ENCODE measurements at places on chromosomes 2 and 18.
A peak's percentile ranks its signal among the peaks of the same experiment; 100 is the strongest.

- DNase-seq = no peak
These were observed 6.7 kb downstream of the PELI1 start for GRCh38 chr2:64137567-64137966.

- no peak for DNase-seq
These were observed 37.0 kb downstream of the ZC3H8 start for GRCh38 chr2:112217854-112218253.

GRCh38 chr2:44715671-44716081, 225.8 kb upstream of the SIX3 start:
- DNase-seq = peak; percentile 3

DNA sequence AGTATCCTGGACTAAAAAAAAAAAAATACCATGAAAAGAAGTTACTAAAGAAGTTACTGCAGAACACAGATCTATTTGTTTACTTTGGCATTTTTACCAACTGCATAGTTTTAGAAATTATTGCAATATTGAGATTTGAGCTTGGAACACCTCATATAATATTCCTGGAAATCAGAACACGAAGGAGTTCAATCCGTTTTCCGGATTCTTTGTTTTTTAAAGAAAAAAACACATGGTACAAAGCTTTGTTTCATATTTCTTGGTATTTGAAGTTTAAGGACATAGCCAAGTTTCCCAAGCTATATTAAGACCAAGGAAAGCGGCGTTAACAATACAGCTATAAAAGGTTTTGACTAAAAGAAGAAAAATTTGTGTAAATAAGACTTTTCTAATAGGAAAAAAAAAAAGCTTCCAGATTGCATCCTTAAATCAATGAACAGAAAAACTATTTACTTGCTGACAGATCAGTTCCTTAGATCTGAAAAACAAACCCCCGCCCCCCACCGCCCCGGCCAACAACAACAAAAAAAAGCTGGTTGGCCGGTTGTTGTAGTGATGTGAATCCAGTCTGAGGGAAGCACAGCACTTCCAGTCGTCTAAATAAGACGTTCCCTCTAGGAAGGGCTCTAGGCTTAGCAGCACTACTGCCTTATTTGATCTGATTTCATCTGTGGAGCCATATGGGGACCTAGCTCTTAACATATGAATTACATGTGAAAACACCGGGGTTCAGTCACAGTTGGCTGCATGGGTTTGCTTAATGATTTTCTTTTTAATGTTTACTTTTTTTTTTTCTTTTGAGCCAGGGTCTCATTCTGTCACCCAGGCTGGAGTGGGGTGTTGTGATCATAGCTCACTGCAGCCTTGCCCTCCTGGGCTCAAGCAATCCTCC, 2.5 kb upstream of the RHOB start:
- DNase-seq = no peak

DNA sequence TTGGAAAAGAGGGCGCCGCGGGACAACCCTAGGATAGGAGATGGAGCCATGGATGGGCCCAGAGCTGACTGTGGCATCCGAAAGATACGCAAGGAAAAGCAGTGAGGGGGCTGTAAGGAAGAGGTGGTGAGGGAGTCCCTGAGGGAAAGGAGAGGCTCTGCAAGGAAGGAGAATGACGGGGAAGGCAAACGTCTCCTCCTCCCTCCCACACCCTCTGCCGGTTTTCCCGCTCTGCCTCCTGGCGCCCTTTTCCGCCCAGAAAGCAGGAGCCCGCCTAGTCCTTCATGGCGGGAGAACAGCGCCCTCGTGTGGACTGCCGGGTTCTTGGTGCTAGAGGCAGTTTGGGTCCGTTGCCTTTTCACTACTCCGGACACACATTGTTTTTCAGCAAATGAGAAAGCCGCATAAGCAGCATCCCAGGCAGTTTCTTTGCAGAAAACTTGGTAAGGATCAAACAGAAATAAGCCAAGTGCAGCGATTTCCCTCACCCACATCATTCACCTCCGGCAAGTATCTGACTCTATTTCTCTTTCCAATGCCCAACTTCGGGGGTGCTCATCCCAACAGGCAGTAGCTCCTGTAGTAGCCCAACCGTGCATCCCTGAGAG, 200.4 kb downstream of the INO80D start:
- DNase-seq = peak; percentile 65

DNA sequence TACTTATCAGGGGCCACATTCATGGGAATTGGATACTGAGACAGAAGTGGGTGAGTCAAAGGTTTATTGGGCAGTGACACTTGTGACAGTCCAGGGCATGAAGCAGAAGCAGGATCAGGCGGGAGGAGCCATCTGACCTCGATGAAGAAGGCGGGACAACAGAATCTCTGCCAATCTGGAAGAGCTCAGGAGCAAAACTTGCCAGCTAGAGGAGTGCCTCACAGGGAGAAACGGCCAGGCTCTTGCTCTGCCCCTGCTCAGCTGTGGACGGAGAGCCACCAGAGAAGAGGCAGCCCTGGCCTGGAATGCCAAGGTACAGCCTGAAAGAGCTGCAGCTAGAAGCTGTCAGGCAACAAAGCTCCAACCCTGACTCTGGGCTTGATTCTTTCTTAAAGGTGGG, 16.9 kb downstream of the DAW1 start:
- DNase-seq = no peak

DNA sequence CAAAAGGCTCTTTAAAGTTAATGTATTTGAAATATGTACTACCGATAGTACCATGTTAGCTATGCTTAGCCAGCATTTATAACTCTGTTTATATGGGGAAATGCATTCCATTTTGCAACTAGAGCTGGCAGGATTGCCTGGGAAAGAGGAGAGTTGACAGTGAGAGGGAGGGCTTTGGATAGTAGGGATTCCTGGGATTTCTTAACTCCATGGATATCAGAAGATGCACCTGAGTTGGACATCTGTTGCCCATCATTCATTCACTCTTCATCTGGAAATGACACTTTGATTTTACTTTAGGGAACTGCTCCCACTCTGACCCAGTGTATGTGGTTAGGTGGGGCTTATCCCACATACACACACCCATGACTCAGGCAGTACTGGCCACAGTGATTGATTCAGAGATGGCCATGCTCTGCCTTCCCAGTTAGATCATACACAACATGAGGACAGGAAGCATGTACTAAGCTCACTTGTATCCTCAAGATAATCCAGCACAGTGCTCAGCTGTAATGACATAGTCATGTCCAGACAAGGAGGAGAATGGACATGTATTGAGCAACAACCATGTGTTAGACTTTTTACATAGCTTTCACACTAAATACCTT, 248.8 kb downstream of the MREG start:
- no peak for DNase-seq

DNA sequence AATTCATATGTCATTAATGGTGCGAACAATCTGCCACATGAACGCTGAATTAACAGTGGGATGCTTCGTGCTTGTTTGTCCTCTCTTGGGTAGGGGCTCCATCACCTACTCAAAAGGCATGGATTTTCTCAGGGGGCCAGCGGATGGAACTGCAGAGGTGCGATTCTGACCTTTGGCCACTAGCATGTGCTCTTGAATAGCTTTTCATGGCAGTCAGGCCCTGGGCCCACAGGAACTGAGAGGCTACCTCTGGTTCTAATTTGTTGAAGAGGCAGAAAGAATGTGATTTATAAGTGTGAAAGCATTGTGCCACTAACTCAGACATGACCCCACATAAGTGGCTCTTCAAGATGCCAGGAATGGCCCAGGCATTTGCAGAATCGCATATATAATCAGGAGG, 283.2 kb downstream of the INSIG2 start:
- peak; percentile 14 for DNase-seq

GRCh38 chr2:18125303-18125702, 246.8 kb downstream of the KCNS3 start:
- no peak for DNase-seq

DNA sequence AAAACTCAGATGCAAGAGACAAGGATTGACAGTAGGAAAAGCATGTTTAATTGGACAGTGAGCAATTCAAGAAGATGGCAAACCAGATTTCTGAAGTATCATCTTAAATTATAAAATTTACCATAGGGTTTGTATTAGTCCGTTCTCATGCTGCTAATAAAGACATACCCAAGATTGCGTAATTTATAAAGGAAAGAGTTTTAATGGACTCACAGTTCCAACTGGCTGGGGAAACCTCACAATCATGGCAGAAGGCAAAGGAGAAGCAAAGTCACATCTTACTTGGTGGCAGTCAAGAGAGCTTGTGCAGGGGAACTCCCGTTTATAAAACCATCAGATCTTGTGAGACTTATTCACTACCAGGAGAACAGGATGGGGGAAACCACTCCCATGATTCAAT, 24.0 kb upstream of the NOL4 start:
- no peak for DNase-seq

DNA sequence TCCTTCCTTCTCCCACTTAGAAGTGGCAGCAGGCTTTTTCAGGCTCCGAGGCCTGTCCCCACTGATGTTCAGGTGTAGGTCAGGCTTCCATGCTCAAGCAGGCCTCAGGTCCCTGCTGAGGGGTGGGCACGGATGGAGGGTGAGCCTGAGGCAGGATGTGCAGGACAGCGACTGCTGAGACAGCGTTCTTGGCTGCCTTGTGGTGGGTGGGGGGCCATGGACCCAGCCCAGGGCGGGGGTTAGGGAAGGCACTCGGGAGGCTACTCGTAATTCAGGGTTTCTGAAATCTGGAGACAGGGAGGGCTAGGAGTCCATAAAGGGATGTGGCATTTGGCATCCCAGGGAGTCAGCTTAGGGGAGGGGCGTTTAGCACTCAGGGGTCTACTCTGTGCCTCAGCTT, 30.3 kb downstream of the COLEC11 start:
- no peak for DNase-seq

- no peak for DNase-seq
These were observed 183.0 kb downstream of the PMAIP1 start for GRCh38 chr18:60082790-60083189.

DNA sequence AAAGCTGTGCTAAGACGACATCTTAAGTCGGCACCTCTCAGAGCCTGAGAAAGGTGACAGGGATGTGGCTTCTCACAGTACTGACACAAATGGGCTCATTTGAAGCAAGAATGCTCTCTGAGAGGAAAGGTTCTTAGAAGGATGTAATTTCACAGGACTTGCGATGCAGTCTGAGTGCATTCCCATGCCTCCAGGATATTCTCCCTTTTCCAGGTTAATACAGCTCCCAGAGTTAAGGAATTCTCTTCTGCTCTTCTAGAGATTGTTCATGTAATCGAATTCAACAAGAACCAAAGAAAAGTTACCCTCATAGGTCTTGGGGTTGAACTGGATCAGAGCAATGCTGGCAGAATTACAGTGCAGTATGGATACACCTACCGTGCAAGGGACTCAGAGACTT, 131.0 kb downstream of the GALR1 start:
- no peak for DNase-seq

DNA sequence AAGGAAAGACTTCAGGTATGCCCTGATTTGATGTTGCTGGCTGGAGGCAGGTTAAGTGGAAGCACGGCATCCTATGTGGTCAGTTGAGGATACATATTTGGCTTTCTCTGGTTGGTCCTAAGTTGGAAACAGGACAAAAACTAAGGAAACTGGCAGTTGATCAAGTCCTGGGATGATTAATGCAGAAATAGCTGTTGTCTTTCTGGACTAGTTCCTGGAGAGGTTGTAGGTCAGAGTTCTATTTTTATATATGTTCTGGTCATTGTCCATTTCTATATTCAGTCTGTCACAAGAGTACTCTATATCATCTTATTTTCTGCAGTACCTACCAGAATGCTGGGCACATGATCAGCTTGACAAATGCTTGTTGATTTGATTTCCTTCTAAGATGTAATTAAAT, 4.0 kb upstream of the SLC35F5 start:
- DNase-seq = no peak

- DNase-seq = no peak
These were observed 100.1 kb upstream of the TRIB2 start for GRCh38 chr2:12616456-12617156.

DNA sequence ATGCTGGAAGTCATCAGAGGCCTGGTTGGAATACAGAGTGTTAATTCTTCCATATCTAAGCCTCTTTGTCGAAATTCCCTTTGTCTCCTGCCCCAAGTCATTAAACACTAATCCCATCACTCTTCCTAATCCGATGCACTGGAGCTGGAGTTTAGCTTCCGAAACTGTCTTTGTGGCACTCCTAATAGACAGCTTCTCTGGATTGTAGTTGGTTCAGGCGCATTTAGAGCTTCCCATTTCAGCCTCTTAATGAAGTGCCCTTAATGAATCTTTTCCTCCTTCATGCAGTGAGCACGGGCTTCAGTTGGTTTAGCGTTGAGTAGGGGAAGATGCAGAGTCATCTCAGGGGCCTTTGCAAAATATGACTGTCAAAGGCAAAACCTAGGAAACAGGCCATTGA, 72.2 kb upstream of the MEIS1 start:
- DNase-seq = no peak

DNA sequence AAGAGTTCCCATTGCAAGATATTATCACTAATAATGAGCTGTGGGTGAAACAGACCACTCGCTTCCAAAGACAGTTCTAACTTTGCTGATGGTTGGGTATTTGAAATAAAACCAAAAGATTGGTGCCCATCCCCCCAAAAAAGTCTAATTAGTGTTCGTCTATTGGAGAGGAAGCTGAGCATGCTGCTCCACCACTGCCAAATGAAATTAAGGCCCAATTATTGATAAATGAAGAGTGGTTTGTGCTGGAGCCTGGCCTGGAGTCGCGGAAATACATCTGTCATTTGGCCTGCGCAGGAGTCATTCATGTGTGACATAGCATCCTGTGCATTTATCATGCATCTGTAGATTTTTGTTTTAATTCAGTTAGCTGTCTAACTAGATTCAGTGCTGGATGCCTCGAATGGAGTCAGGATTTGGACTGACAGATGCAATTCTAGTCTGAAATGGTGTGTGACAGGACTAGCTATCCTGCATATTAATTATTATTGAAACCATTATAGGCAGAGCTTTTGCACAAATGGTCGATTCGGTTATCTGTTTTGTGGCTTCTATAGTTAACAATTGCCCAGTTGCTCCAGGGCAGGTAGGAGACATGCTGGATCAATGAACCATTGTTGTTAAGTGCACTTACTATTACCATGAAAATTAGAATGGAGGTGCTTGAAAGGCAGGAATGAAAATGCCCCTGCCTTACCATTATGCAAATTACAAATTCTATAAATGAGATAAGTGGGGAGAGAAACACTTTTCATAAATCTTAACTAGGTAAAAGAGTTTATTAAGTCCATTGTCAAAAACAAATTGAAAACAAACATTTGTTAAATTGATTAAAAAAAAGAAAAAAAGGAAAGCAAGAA, 450.4 kb upstream of the TCF4 start:
- peak; percentile 18 for DNase-seq

All from OCI-LY7 (cell line).